EH (cell line): ENCODE measurements at places on chromosomes 12 and 14.

DNA sequence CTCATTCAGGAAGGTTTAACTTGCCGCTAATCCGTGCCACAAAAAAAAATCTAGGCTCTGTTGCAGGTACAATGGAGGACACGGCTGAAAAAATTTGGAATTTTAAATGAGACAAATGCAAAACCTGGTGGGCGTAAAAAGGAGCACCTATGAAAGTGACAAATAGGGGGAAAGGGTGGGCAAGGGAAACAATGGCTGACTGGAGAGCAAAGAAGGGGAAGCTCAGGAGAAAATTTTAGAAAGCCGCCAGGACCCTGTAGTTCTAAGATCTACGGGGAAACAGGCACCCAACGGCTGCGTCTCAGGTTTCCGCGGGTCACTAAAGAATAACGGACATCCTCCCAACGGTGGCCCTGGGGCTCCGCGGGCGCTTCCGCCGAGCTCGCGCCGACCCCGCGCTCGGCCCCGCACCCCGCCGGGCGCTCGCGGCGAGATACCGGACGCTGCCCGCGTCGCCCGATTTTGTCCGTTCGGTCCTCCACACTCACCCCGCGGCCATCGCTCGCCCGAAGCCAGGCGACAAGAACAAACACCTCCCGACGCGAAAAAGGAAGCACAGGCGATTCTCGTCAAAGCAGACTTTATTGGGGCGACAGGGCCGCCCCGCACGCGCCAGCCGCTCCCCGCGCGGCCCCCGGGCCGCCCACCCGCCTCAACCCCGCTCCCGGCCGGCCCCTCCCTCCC is 1.1 kb upstream of the YY1 start:
- peak; percentile 68 for DNase-seq

DNA sequence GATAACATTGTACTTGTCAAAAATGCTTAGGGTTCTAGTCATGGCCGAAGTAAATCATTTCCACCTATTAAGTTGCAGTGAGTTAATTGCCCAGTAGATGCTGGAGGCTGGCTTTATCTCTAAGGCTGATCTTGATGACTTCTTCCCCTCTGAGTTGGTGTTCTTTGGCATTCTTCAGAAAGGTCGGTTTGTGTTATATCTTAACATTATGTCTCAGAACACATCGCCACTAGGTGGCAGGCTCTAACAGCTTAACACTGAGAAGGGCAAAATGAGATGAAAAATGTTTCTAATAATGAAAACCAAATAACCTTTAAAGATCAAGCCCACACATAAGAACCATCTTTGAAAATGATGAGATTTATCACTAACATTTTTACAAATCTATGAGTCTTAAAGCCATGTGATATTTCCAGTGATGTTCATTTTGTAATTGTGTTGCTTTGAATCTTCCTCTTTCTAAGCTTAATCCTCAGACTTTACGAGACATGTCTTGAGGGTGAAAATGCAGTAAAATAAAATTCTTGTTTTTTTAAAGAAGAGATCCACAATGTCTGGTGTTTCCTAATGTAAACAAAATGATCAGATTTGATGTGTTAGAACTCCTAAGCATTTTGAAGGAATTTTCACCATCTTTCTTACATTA is 28.6 kb downstream of the SUDS3 start:
- DNase-seq, result peak; percentile 73

GRCh38 chr12:109523504-109523903 is 46.1 kb downstream of the UBE3B start:
- no peak for DNase-seq

DNA sequence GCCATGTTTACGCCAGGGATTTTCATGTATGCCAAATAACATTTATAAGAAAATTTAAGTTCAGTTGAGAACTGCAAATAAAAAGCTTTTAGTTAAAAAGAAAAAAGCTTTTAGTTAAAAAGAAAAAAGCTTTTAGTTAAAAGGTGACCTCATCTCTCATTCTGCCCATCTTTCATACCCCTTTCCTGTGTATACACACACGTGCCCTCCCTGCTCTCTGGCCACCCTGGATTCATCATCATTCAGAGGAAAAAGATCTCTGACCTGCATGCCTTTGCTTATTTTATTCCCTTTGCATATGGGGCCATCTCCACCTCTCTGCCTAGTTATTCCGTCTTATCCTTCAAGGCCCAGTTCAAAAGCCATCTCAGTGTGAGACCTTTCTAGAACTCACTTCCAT is 38.1 kb upstream of the CDK17 start:
- no peak for DNase-seq

DNA sequence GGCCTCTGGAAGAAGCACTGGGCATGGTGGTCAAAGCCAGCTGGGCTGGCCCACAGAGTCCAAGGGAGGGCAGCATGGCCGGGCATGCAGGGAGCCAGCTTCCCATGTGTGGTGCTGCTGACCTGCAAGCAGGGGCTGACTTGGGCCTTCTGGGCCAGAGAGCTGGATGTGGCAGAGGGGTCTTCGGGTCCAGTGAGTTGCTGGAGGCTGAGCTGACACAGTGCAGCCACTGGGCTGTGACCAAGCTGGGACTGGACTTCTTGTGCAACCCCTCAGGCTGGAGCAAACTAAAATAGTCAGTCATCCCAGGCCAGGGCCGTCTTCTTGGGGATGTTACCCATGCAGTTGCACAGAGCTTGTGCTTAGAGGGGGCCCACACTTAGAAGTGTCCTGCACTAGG is 7.3 kb upstream of the RIN3 start:
- DNase-seq, result no peak

GRCh38 chr12:103571286-103571685 is 15.8 kb upstream of the STAB2 start:
- DNase-seq, result no peak

DNA sequence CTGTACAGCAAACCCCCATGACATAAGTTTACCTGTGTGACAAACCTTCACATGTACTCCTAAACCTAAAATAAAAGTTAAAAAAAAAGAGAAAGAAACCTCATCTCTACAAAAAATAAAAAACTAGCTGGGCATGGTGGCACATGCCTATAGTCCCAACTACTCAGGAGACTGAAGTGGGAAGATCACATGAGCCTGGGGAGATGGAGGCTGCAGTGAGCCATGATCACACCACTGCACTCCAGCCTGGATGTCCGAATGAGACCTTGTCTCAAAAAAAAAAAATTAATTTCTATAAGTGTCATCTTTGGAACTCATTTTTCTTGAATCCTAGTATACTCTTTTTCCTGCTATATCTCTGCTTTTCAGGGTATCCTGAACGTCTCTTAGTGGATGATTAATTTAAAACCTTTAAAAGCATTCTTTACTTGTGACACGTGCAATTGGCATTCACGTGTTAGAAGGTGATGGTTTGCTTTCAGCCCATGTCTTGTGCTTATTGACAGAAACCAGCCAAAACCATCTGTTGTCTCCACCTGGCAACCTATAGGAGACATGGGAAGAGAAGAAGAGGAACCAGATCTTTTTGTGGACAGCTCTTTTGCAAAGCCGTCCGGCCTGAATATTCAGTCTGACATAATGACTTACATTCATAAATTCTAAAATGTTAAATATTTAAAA is 30.6 kb upstream of the PPFIBP1 start:
- DNase-seq, result peak; percentile 33
